Adrenal gland (tissue), 19 donors: ENCODE measurements at places on chromosomes 11 and 22. TPM values are rescaled to one million over a fixed set of nuclear protein-coding genes. Genes with fewer than 3 reads are reported as not detected.

GRCh38 chr11:44592125-44592940, 26.9 kb downstream of the CD82 start:
- no peak overlapping the region for H3K4me3 ChIP-seq
- H3K27ac ChIP-seq: no peak overlapping the region
- DNase-seq: no peak
- no peaks in the 10 kb centered on the region for H3K36me3 ChIP-seq
- H3K4me1 ChIP-seq: no peaks in the 10 kb centered on the region
- H3K27me3 ChIP-seq: no peaks in the 10 kb centered on the region

The AQP11 gene
- total RNA-seq: 22.0 TPM

The MMP8 gene
- total RNA-seq: not detected

DNA sequence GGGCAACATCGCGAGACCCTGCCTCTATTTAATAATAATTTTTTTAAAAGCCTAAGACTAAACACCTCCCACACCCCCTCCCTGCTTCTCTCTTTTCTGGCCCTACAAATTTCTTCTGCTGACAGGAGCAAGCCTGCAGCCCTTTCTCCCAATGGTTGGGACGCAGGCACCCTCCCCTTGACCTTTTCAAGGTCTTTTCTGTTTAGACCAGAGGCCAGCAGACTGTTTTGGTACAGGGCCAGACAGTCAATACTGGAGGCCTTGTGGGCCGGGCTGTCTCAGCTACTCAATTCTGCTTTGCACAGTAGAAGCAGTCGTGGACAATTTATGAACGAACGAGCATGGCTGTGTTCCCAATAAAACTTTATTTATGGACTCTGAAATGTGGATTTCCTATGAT, 92.3 kb downstream of the SCN3B start:
- peaks cover 64% of the 10 kb centered on the region for H3K4me1 ChIP-seq
- no peaks in the 10 kb centered on the region for H3K27me3 ChIP-seq
- no peak overlapping the region for H3K4me3 ChIP-seq
- H3K27ac ChIP-seq: peak overlapping the region; percentile 91
- DNase-seq: peak; percentile 54

The OAF gene
- 98.6 TPM for total RNA-seq

DNA sequence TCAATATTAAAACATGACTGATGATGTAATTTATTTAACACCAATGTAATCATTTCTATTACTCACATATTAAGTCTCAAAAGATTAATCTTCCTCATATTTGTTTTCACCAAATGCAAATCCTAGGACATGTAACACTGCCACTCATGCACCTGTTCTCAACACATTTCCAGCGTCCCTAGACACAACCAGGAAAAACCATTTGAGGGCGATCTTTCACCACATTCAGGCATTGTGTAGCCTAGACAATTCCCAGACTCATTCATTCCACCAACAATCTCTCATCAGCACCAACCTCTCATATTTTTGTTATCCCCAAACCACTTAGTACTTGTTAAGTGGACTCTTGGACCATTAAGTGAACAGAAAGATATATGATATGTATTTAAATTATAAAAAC, 66.1 kb downstream of the SLC36A4 start:
- DNase-seq: no peak
- no peak overlapping the region for H3K4me3 ChIP-seq
- H3K36me3 ChIP-seq: no peaks in the 10 kb centered on the region
- H3K27me3 ChIP-seq: no peaks in the 10 kb centered on the region
- H3K27ac ChIP-seq: no peak overlapping the region

- H3K27me3 ChIP-seq: no peaks in the 10 kb centered on the region
- H3K36me3 ChIP-seq: no peaks in the 10 kb centered on the region
- H3K4me3 ChIP-seq: no peak overlapping the region
- no peak overlapping the region for H3K27ac ChIP-seq
- DNase-seq: no peak
- H3K4me1 ChIP-seq: no peaks in the 10 kb centered on the region
Observed at GRCh38 chr11:85717429-85717828, 31.4 kb upstream of the CCDC89 start.

The DCDC1 gene
- 0.14 TPM for total RNA-seq

The CHRM1 gene
- total RNA-seq: not detected

GRCh38 chr11:69433741-69434140, 47.7 kb upstream of the LINC01488 start:
- DNase-seq: no peak
- H3K36me3 ChIP-seq: no peaks in the 10 kb centered on the region
- no peak overlapping the region for H3K4me3 ChIP-seq
- H3K4me1 ChIP-seq: no peaks in the 10 kb centered on the region
- peaks cover 2% of the 10 kb centered on the region for H3K27me3 ChIP-seq

DNA sequence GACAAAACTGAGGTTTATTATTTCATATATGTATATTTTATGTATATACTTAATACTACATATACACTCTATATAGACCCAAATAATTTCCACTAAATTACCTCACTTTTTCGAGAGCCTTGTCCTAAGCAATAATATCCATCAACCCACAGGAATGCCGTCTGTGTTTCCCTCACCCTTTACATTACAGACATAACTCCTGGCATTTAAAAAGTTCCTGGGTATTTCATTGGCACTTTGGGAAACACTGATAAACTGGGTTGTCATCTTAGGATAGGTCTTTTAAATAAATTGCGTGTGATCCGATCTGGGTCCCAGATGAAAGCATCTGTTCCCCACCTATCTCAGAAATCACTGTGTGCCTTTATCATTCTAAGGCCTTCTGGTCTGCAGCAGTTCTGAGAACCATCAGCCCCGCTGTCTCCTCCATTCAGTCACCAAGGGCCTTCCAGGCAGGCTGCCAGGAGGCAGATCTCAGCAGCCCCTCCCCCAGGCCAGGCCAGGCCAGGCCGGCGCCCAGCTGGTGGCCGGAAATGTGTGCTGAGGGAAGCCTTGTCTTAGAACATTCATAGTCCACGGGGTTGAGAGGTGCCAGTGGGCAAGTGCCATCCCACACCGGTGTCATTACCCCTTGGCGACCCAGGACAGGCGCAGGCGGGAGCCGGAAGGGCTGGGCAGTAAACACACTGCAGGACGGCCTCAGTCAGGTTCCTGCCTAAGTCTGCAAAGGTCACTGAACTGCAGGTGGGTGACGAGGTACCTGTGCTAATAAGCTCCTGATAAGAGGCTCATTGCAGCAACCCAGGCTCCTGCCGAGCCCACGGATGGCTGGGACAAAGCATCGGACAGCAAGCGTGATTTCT, 3.3 kb downstream of the FGF19 start:
- no peaks in the 10 kb centered on the region for H3K36me3 ChIP-seq
- no peak overlapping the region for H3K27ac ChIP-seq
- DNase-seq: peak; percentile 60
